ENCODE measurements at places on chromosomes 6 and 20.

GRCh38 chr6:1952740-1953360, 292.6 kb downstream of the GMDS start:
- DNase-seq, result no peak

GRCh38 chr6:39114388-39114703, 640 bp downstream of the SAYSD1 start:
- no peak for DNase-seq

- no peak for DNase-seq
Observed at GRCh38 chr20:62914970-62915457, 11.3 kb downstream of the DIDO1 start.

GRCh38 chr6:42104804-42105125, 37.7 kb downstream of the C6orf132 start:
- DNase-seq, result no peak

GRCh38 chr20:20463933-20464374, 96.0 kb downstream of the INSM1 start:
- no peak for DNase-seq

GRCh38 chr20:5508044-5508443, 191.3 kb upstream of the PROKR2 start:
- no peak for DNase-seq

DNA sequence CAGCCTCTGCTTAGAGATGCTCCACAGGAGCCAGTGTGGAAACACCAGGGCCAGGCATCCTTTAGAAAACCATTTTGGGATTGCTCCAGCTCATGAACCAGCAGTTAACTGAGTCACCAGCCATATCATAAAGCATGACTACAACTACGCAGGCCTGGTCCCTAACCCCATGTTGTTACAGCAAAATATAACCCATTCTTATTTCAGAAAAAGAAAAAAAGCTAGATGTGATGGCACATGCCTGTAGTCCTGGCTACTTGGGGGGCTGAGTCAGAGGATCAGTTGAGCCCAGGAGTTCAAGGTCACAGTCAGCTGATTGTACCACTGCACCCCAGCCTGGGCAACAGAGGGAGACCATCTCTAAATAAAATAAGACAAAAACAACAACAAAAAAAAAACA, 36.8 kb downstream of the C6orf15 start:
- DNase-seq, result no peak

DNA sequence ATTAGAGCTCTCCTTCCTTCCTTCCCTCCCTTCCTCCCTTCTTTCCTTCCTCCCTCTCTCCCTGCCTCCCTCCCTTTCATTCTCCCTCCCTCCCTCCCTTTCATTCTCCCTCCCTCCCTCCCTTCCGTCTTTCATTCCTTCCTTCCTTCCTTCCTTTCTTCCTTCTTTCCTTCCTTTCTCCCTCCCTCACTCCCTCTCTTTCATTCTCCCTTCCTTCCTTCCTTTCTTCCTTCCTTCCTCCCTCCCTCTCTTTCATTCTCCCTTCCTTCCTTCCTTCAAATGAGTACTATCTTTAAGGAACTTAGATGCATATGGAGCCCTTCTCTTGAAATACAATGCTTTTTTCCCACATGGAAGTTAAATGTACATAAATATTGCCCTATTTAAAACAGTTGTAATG, 20.9 kb upstream of the PTPRK start:
- DNase-seq, result no peak

DNA sequence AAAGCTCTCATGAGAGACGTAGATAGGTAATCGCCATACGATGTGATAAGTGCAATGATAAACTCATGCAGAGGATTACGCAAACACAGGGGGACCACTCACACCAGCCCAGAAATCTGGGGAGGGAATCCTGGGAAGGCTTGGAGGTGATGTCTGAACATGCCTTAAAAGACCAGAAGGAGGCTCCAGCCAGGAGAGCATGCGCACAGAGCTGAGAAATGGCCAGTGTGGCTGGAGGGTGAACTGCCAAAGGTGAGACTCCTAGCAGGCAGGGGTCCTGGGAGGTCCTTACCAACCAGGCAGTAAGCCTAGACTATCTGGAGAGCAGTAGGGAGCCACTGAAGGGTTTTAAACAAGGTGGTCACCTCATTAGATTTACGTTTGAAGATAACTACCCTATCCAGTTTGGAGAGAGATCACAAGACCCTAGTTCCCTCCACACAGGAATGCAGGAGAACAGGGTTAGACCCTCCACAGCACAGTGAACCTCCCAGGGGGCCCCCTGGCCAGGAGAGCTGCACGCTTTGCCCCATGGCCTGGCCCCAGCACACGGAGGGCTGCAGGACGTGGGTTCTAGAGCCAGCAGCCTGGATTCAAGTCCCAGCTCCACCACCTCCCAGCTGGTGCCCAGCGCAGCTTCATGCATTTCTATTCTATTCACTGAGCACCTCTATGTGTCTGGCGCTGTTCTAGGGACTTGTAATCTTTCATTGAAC, 13.1 kb downstream of the MDFI start:
- DNase-seq, result no peak

DNA sequence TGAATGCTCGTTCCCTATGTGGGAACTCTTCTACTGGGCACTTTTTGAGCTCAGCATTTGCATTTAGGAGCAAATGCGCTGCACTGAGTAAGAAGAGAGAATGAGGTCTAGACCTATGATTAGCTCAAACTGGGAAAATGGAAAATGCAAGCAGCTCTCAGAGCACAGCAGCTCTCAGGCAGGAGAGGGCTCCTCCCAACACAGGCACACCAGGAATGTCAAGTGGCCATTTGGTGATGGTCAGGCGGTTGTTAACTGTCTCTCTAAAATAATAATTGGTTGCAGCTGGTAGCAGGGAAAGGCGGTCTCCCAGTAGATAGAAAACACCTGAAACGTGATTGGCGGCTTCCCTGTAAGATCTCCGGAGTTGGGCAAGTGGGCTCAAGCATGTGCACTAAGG, 162.0 kb upstream of the ECI2 start:
- no peak for DNase-seq

- DNase-seq, result no peak
Observed at GRCh38 chr6:51301962-51302361, 483.3 kb downstream of the TFAP2B start.

GRCh38 chr6:119084784-119085183, 6.3 kb upstream of the FAM184A start:
- no peak for DNase-seq

DNA sequence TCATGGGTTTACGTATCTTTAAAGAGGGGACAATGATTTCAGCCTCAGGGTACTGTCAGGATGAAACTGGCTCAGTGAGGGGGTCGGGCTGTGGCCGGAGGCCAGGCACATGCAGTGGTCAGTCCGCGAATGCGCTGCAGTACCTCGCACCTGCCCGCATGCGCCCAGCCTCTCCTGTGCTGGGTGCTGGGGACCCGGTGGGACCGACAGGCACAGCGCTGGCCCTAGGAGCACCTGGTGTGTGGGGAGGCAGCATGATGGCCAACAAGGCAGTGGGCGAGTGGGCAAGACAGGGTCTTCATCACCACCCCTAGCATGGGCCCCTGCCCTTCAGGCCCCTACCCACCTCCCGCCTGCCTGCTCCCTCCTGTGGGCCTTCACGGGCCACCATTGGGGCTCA, 970 bp upstream of the CABLES2 start:
- DNase-seq, result no peak

DNA sequence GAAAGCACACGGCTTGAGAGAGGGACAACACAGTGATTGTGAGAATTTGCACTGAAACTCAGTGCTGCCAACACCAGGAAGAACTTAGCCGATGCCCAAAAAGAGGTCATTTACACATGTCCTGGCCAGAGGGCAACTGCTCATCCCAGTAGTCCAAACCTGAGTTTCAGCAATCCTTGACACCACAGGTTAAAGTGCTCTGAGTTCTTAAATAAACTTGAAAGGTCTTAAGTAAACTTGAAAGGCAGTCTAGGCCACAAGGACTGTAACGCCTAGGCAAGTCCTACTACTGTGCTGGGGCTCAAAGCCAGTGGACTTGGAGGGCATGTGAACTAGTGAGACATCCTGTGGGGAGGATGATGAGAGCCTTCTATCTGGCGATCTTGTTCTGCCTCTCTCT, 14.1 kb downstream of the SNX14 start:
- no peak for DNase-seq
